T-helper 17 cell (primary cell): ENCODE measurements at places on chromosomes 13 and 19. TPM values are rescaled to one million over a fixed set of nuclear protein-coding genes. Genes with fewer than 3 reads are reported as not detected.

FTL gene
- 898 TPM for total RNA-seq

DNAAF3 gene
- not detected for total RNA-seq

SPRY2 gene
- total RNA-seq, result 0.18 TPM

LRG1 gene
- 0.31 TPM for total RNA-seq

ODAD3 gene
- not detected for total RNA-seq

ZNF763 gene
- 1.7 TPM for total RNA-seq

HPN gene
- 0.89 TPM for total RNA-seq

ATP4A gene
- total RNA-seq, result not detected

FUT3 gene
- not detected for total RNA-seq

OR7A5 gene
- total RNA-seq, result not detected

APC2 gene
- total RNA-seq, result 0.07 TPM

RFXAP gene
- total RNA-seq, result 6.1 TPM

OVOL3 gene
- not detected for total RNA-seq

EFNB2 gene
- total RNA-seq, result 0.37 TPM

SELENOV gene
- not detected for total RNA-seq

OPA3 gene
- total RNA-seq, result 8.3 TPM

OR7G1 gene
- total RNA-seq, result not detected

SYNGR4 gene
- total RNA-seq, result not detected
